ENCODE measurements at places on chromosomes 3 and 15. TPM values are rescaled to one million over a fixed set of nuclear protein-coding genes. Genes with fewer than 3 reads are reported as not detected.

ZIC1 gene
- total RNA-seq, result 0.32 TPM

RFTN1 gene
- 108 TPM for total RNA-seq

ROPN1 gene
- total RNA-seq, result 0.22 TPM

CFAP92 gene
- 0.11 TPM for total RNA-seq

EPHA3 gene
- total RNA-seq, result 0.26 TPM

TM4SF18 gene
- 0.86 TPM for total RNA-seq

UNC13C gene
- total RNA-seq, result not detected

GLDN gene
- 56.1 TPM for total RNA-seq

DHFR2 gene
- total RNA-seq, result 8.6 TPM

STAB1 gene
- total RNA-seq, result 4.5 TPM

ASB14 gene
- 0.11 TPM for total RNA-seq

TJP1 gene
- 92.2 TPM for total RNA-seq

C3orf85 gene
- not detected for total RNA-seq

IVD gene
- total RNA-seq, result 35.7 TPM

LMOD3 gene
- total RNA-seq, result 0.22 TPM

CPNE9 gene
- not detected for total RNA-seq

CPEB1 gene
- 36.4 TPM for total RNA-seq

COX17 gene
- total RNA-seq, result 9.0 TPM

PLAAT1 gene
- not detected for total RNA-seq

TGM5 gene
- total RNA-seq, result 0.22 TPM

RASL12 gene
- total RNA-seq, result 0.52 TPM

CDCP1 gene
- 1.2 TPM for total RNA-seq

CASR gene
- total RNA-seq, result not detected

OR4M2 gene
- not detected for total RNA-seq

HYAL2 gene
- total RNA-seq, result 27.8 TPM

NAALADL2 gene
- total RNA-seq, result 33.3 TPM

CGNL1 gene
- total RNA-seq, result 4.7 TPM

ADCY5 gene
- total RNA-seq, result 1.4 TPM

TMCO5A gene
- total RNA-seq, result not detected

NR1I2 gene
- total RNA-seq, result 0.13 TPM

ADAMTSL3 gene
- 6.0 TPM for total RNA-seq

GOLGA8R gene
- 4.1 TPM for total RNA-seq

GOLGA8S gene
- 0.13 TPM for total RNA-seq

CYP8B1 gene
- total RNA-seq, result not detected

OCA2 gene
- total RNA-seq, result not detected

Data from articular chondrocyte of knee joint (primary cell).